T-helper 1 cell (primary cell): ENCODE measurements at places on chromosomes 12 and 14.

DNA sequence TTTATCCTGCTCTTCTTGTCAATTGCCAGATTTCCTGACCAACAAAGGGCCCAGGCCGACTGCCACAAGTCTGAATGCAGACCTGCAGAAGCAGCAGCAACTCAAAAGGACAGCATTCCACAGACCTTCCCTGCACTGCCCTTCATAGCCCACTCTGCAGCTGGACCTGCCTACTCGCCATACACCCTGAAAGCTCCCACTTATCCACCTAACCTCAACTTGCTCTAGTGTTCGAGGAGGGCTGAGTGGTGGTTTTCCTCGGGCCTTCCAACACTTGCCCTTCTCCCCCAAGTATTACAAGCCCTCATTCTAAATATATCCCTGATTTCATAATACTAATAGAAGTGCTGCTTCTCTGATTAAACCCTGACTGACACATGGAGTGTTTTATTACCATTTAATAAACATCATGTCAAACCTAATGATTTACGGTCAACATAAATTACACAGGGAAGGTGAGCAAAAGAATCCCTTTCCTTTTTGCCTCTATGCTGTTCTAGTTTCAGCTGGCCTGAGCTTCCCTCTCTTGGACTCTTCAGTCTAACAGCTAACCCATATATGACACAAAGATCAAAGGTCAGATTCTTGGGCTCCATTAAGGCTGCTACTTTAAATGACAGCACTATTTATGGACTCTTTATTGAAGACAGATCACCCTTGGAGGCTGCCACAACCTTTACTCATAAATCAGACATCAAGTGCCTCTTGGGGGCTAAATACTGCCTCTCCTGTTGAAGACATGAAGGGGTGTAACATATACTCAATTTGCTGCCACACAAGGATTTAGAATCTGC, 1546.9 kb upstream of the TMEM132C start:
- no peak for DNase-seq

DNA sequence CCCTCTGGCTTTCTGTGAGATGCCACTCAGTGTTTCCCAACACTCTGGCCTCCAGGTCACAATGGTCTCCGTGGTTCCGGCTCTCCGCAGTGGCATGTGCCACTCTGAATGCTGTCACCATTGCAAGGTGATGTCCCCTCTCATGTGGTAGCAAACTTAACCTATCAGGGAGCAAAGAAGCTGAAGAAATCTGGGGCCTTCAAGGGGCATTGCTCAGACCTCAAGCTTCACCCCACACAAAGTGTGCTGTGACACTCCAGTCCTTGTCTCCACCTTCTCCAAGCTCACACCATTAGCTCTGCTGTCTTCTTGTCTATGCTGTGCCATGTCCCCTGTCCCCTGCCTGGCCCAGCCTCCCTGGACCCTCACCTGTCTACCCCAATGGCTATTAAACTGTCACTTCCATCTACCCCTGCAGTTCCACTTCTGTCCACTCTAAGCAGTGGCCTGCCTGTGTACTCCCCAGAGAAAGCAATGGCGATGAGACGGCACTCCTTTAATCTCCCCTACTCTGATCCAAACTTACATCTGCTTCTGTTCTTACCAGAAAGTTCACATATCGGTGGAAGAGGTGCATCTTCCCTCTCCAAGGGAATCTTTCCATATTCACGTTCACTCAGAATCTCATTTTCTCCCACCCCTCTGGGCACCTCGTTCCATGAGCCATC, 93.7 kb downstream of the DHRS2 start:
- DNase-seq: no peak

DNA sequence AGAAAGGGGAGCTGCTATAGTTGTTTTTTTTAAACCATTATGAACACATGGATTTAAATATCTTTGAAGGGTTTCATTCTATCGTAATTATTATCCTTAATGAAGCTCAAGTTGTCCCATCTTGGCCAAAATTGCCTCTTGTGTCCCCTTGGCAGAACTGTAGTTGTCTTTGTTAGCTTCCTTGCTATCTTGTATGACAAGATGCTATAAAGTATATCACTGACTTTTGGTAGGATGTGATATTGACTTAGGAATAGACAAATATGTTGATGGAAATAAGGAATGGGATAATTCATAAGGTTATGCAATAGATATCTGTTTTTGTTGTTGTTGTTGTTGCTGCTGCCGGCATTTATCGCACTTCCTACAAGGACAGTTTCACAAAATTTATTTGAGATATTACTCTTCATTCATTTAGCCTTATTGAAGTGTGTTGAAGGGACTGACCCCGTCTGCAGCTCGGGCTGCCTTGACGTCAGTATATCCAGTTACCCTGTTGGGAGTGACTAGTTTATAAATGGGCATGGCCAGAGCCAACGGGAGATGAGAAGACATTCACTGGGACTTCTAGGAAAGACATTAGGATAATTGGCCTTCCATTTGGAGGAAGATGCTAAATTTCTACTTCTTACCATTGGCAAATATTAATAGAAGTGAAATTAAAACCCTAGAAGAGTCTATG, 26.1 kb upstream of the APOLD1 start:
- no peak for DNase-seq

GRCh38 chr12:80490329-80490728, 46.3 kb downstream of the PTPRQ start:
- no peak for DNase-seq

- no peak for DNase-seq
Observed at GRCh38 chr12:130300090-130300489, 37.6 kb upstream of the PIWIL1 start.

DNA sequence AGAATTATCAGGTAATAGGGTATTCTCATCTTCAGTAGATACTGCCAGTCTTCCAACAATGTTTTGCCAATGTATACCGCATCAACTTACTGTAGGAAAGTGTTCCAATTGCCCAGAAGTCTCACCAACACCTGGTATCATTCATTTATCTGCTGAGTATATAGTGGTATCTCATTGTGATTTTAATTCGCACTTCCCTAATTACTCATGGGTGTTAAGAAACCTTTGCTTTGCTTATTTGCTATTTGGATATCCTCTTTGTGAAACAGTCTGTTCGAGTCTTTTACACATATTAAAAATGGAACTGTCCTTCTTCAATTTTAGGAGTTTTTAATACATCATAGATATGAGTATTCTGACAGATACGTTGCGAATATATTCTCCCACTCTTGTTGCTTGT, 6.1 kb downstream of the TM7SF3 start:
- DNase-seq: no peak

GRCh38 chr12:2151391-2151790, 98.6 kb downstream of the CACNA1C start:
- DNase-seq: no peak

DNA sequence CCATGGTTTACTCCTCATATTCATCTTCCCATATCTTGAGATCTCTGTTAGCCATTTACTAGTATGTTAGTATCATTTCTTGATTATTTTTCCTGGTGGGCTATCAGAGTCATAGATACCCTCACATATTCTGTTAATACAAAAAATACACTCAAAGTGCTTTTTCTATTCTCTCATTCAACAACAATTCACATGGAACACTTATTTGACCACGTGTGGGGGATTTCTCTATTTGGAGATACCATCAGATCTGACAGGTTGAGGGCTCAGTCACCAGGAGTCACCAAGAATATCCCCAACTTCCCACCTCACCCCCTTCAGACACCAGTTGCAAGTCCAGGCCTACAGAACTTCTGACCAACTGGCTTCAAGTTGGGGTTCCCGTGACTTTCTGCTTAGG, 51.9 kb upstream of the A2ML1 start:
- no peak for DNase-seq

GRCh38 chr14:31529053-31529452, 32.2 kb upstream of the NUBPL start:
- no peak for DNase-seq

DNA sequence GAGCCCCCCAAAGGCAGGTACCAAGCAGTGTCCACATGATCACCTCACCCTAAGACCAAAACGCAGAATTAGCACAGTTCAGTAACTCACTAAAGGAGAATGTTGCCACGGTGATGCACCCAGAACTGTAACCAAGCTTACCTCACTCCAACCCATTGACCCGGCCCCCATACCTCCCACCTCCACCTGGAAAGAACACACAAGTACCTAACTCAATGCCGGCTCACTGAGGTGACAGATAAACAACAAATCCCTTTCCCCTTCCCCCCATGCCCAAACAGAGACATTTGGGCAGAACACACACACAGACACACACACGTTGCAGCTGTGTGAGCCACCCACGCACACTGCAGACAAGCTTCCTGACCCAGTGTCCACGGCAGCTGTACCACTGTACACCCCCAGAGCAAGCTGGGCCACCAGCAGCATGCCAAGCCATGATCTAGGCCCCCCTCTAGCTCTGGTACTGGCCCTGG, 1.3 kb downstream of the RAPGEF3 start:
- DNase-seq: no peak

DNA sequence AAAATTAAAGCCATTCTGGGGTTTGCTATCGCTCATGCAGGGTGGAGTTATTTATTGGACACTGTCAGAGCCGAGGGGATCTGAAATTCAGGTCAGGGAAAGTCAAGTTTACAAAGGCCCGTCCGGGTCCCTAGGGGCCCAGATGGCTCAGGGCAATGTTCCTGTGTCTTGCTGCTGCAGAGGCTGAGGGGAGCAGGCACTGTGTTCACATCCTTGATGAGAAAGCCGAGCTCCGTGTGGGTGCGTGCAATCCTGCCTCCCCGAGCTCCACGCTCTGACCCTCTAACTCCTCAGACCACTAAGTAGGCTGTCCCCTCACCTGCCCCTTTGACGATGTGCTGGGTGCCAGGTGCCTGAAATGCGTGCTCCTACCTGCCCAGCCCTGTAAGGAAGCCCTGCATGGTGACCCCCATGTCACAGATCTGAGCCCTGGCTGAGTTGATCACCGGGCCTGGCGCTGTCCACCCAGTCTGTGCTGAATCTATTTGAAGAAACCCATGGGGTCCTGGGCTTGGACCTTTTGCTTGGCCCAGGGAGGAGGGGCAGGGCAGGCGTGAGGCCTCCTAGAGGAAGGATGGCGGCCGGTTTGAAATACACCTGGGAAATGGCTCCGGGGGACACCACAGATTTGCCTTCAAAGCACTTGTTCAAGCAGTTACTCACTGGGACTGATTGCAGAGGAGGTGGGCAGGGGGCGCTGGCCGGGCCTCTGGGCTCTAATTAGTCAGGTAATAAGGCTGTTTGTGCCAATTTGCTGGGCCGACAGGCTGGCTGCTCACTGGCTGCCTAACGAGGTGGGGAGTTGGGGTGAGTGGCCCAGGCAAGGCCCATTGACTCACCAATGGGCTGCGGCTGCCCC, 204.3 kb downstream of the KIF26A start:
- no peak for DNase-seq

DNA sequence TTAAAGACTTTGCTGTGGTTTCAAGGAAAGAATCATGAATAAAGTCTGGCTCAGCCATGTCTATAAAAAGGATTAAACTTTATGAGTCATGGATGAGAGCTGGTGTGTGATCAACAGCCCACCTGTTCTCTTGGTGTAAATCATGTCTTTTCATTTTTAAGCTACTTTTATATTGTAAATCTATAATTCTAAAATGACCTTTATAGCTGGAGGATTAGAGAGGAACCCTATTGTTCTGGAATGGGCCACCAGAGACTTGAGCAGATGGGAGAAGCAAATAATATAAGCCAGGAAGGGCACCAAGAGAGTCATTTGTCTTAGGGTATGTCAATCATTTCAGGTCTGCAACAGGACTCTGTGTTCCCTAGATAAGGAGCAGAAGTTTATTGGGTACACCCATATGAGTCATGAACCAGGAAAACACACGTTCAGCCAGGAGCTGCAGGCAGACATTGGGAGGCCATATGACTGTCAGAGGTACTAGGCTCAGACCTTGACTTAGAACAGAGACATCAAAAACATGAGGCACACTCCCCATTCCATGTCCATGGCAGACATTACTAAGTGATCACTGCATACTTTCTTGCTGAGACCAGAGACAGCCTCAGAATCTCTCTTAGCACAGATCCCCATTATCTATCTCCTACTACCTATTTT, 49.3 kb downstream of the NDUFA12 start:
- DNase-seq: no peak

GRCh38 chr12:121930862-121931261, 12.5 kb downstream of the CFAP251 start:
- no peak for DNase-seq

GRCh38 chr14:77761205-77761931, 412 bp upstream of the SNW1 start:
- no peak for DNase-seq

DNA sequence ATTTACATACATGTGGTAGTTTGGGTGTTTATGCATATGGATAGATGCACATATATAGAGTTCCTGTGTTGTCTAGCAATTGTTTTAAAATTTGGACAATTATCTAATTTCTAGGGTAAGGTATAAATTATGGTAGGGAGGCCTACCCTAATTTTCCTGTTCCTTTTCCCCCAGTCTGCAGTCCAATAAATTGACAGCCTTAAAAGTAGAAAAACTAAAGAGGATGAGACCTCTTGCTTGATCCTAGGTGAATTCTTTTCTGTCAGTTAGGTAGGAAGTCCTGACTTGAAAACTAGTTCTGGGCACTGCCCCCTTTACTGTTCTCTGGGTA, 2.1 kb upstream of the CDKN1B start:
- no peak for DNase-seq

- no peak for DNase-seq
Observed at GRCh38 chr12:26100666-26101349, 24.0 kb downstream of the BHLHE41 start.

GRCh38 chr12:40158592-40159111, 52.8 kb upstream of the SLC2A13 start:
- DNase-seq: no peak

GRCh38 chr12:49962861-49963765, 1.4 kb downstream of the AQP5 start:
- DNase-seq: no peak

DNA sequence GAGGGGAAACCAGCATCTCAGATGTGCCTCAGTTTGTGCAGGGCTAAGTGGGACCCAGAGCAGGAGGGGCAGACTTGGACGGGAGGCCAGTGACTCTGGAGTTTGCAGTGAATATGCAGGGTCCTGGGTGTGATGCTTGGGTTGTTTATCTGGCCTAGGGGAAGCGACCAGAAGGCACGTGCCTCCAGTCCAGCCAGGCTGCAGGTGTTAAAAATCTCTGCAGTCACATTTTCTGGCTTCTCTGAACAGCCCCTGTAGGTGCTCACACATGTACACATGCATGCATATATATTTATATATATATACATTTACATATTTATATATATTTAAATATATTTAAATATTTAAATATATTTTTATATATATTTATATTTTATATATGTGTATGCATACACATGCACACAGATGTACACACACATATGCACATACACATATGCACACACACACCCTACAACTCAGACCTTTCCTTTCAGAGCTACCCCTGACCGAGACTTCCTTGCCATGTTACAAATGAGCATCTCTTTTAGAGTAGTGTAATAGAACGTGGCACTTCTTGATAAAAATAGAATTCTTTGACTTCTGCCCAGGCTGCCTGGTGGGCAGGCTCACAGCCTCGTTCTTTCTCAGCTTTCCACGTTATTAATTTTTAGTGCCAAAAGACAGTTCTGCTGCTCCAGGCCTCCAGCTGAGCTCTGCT, 26.8 kb upstream of the TCL1B start:
- no peak for DNase-seq
